ENCODE measurements at places on chromosomes 12 and 14.
A peak's percentile ranks its signal among the peaks of the same experiment; 100 is the strongest.

DNA sequence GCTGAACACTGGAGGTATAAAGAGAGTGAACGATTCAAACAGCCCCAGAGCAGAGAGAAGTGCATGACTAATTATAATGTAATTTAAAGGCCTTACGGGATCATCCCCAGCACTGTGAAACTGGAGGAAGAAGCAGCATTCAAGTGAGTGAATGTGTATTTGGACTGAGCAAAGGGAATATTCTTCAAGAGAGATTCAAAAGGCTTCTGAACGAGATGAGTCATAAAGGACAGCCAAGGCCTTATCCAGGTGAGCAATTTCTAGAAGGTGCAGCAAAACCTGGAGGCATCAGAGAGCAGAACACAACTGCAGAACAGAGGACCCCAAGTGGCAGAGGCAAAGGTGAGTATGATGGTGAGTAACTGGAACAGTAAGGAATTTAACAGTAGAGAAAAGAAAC is 127.2 kb downstream of the BCAT1 start:
- no peak for DNase-seq

- DNase-seq, result no peak
Observed at GRCh38 chr14:69819607-69820006, 22.6 kb upstream of the SLC10A1 start.

DNA sequence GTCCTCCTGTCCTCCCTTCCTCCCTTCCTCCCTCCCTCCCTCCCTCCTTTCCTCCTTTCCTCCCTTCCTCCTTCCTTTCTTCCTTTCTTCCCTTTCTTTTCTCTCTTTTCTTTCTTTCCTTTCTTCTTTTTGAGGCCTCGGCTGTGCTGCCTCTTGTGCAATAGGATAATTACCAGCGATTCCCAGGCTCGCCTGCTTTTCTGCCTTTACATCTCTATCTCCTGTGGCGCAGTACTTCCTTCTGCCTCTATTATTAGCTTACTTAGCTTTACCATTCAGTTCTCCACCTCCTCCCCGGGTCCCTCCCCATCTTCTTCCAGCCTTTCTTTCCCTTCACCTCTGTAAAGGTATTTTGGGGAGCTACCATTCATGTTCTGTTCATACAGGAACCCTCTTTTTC is 19.9 kb downstream of the ETV6 start:
- DNase-seq, result no peak

- DNase-seq, result peak; percentile 74
Observed at GRCh38 chr12:121789800-121790728, 3.4 kb downstream of the RHOF start.

DNA sequence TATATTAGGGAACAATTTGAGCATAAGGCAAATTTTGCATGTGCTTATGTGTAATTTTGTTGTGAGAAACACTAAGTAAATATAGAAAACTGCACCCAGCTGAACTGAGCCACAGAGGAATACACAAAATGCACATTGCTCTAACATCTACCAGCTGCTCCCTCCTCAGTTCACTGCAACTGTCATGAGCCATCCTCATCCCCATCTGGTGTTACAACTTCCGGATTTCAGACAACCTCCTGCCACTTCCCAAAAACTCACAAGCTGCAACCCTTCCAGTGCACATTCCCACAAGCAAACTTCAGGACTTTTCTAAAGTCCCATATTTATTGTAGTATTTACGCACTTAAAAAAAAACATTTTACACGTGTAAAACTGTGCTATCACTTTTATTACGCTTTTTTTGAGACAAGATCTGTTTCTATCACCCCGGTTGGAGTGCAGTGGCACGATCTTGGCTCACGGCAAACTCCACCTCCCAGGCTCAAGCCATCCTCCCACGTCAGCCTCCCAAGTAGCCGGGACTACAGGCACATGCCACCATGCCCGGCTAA is 169.1 kb upstream of the TBX3 start:
- DNase-seq, result no peak

GRCh38 chr12:14390870-14391530 is 25.5 kb downstream of the ATF7IP start:
- no peak for DNase-seq

DNA sequence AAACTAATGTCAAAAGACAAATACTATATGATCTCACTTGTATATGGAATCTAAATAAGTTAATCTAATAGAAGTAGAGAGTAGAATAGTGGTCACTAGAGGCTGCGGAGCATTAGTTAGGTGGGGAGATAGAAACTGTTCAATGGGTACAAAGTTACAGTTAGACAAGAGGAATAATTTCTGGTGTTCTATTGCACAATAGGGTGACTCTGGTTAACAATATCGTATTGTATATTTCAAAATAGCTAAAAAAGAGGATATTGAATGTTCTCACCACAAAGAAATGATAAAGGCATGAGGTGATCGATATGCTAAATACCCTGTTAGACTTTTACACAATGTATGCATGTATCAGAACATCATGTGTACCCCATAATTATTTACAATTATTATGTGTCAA is 42.9 kb downstream of the IGF1 start:
- DNase-seq, result no peak

DNA sequence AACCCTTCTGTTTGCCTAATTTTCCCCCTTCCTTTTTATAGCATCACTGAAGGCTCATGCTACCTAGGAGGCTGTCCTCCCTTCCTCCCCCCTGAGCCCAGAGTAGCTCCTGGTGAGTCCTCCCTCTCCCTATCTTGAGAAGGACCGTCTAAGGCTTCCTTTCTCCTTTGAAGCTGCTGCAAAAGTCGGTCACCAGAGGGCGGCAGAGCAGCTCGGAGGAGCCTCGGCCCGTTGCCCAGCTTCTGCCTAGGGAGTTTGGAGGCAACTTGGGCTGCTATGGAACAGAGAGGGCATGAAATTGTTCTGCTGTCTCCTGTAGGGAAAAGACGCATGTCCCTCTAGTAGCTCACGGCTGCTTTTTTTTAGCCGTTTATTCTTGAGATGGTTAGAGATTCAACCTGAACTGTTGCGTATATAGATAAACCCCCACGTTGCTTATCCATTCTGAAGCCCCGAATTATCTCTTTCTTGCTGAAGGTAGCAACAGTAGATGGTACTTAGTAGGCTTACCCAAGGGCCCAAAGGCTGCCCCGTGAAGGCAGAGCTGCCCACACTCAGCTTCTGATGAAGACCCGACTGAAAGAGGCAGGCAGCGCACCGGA is 5.7 kb downstream of the WNT5B start:
- DNase-seq, result no peak

GRCh38 chr12:5200278-5201087 is 156.8 kb downstream of the KCNA5 start:
- no peak for DNase-seq

DNA sequence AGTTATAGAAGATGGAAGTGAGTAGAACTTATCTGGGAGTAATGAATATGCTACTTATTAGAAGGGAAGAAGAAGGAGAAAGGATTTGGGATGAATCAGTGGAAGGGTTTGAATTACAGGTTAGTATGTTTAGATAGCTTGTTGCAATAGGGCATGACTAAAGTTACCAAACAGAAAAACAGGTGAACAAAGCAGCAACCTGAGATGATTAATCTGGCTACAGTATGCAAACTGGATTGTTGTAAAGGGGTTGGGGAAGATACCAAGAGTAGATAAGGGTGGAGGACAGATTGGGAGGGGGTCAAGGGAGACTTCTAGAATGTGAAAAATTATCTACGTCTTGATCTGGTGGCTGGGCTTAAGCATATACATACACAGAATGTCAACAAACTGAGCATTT is 73.4 kb upstream of the CLEC14A start:
- no peak for DNase-seq

- no peak for DNase-seq
Observed at GRCh38 chr12:43480591-43480990, 71.4 kb downstream of the ADAMTS20 start.

GRCh38 chr12:52581481-52581880 is 7.8 kb upstream of the KRT74 start:
- DNase-seq, result no peak

GRCh38 chr12:56061982-56062381 is 18.0 kb upstream of the ERBB3 start:
- no peak for DNase-seq

DNA sequence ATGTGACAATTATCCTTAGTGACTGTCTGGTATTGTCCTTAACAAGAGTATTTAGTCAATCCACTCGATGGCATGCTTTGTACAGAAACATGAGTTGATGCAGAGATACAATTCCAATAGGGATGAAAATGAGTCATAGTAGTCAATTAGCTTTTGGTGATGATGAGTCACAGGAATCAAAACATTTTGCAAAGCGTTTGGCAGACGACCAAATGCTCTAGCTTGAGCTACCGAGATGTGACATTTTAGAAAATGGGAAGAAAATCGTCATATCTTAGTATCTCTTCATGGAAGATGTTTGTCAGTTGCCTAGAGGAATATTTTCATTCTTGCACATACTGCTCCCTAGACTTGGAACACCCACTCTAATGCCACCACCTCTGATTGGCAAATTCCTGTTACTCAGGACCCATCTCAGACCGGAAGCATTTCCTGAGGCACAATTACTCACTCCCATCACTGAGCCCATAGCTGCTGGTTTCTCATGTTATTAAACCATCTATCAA is 95.0 kb downstream of the LMNTD1 start:
- no peak for DNase-seq

DNA sequence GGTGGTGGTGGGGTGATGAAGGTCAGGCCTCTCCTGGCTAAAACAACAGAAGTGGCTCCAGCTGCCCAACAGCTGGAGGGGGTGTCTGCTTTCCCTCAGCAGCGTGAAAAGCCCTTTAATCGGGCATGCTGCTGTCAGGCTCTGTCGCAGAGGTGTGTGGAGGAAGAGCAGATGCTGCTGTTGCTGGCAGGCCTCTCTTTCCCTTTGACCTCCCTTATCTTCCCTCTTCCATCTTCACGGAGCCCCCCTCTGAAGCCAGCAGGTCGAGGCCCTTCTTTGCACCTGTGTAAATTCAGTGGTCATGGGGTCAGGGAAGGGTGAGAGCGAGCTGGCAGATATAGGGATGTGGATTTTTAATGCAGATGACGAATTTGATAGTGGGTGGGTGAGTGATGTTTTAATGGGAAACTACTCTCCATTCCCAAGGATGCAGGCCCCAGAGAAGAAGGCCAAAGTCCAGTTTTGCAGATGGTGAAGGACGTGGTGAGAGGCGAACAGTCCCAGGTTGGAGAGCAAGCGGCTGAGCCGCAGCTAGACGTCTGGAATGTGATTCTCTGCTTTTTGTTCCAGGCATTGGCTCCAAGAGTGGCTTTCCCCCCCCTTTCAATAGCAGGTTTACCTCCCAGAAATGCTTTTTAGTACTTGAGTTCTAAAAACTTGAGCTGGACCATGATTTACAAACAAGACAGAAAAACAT is 64.0 kb downstream of the SMOC1 start:
- no peak for DNase-seq

DNA sequence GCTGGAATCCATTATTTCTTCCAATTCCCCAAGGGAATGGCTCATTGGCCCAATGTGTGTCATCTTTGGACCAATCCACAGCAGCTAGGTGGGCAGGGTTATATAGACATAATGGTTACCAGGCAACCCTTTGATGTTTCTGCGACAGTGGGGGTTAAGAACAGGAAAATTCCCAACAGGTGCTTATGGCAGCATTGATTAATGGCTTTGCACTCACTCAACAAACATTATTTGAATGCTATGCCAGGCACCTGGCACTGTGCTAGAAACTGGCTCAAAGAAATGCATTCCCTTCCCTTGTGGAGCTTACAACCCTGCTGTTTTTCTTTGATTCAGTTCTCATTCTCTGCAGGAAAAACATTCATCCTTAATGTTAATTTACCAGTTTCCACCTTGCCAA is 1221.0 kb downstream of the AACS start:
- DNase-seq, result no peak

GRCh38 chr12:96866801-96867590 is 40.1 kb upstream of the NEDD1 start:
- DNase-seq, result no peak

DNA sequence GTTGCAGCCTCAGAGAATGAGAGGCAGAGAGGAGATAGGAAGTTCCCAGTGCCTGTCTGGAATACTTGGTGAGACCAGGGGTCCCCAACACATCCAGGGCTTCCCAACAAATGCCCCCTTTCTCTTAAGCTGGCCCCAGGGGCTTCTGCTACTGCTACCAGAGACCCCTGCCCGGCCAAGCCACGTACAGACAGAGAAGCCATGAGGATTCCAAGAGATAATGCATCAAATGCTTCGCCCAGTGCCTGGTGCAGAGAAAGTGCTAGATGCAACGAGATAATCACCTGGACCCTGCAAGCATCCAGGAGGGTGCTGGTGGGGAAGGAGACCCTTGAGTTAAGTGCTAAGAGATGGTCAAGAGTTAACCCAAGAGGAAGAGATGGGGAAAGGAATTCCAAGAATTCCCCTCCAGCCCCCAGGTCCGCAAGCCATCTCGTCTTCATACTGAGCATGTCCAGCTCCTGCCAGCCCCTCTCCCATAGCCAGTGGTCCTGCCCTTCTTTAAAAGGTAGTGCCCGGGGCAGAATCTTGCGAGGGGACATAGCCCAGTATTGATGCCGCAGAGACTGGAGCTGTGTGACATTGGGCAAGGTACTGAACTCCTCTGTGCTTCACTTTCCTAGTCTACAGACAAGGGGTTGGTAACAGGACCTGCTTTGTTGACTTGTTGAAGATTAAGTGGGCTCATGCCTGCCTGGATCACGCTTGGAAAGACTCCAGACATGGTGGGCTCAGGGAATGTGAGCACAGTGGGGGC is 103.3 kb downstream of the CALM1 start:
- no peak for DNase-seq

DNA sequence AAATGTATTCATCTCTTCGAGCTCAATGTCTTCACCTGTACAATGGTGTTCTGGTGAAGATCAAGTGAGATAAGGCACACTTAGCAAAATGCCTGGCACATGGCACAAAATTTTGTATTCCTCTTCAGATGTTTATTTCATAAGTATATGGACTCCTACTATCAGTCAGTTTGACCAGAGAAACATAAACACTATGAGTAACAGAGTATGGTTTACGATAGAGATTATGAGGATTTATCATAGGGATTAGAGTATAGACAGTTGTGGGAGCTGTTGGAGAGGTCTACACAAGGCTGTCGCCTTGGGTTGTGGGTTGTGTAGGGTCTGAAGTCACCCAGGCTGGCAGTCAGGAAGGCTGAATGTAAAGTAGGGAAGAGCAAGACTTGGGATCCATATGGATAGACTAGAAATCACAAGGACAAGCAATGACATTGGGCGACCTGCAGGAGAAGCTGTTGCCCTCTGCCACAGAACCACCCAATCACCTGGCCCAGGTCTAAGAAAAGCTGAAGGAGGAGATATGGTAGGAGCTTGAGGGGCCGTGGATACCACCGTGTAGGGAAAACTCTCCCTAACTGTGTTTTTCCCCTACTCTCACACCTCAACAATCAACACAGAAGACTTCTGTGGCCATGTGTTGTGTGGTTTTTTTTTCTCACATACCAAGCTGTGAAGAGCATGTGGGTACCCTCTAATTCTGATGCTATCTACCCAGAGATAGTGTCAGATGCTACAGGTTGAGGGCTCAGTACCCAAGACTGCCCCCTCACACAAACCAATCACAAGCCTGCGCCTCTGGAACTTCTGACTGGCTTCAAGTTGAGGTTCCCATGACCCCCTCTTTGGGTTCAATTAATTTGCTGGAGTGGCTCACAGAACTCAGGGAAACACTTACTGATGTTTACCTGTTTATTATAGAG is 27.2 kb upstream of the RESF1 start:
- DNase-seq, result no peak

- no peak for DNase-seq
Observed at GRCh38 chr14:88352698-88353097, 29.6 kb upstream of the KCNK10 start.
